CD4-positive, alpha-beta T cell treated with Interleukin-15 for 4 hours (primary cell): ENCODE measurements at places on chromosomes 13 and 19.

GRCh38 chr13:103156346-103156998, 90.3 kb upstream of the SLC10A2 start:
- DNase-seq = no peak

DNA sequence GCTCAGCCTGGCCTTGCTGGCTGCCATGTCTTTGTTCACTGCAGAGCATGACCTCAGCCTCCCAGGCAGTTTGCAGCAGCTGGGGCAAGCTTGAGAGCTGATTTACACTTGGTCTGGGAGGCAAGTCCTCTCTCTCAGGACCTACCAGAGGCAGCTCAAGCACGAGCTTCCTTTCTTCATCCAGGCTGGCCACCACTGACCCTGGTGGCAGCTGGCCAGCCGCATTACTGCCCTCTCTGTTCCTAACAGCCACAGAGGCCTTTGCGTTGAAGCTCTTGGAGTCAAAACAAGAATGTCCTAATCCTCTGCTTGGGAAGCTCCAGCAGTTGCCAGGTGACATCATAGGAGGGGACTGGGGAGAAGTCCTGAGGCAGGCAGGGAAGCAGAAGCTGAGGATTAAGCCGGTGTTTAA, 85.7 kb downstream of the NUFIP1 start:
- DNase-seq = no peak

- peak; percentile 37 for DNase-seq
Observed at GRCh38 chr13:110593430-110594130, 21.8 kb upstream of the NAXD start.

- no peak for DNase-seq
Observed at GRCh38 chr13:46885018-46885417, 11.8 kb downstream of the HTR2A start.

- no peak for DNase-seq
Observed at GRCh38 chr13:98103531-98103930, 39.4 kb upstream of the FARP1 start.

GRCh38 chr19:9735986-9736385, 32.6 kb downstream of the ZNF846 start:
- no peak for DNase-seq

DNA sequence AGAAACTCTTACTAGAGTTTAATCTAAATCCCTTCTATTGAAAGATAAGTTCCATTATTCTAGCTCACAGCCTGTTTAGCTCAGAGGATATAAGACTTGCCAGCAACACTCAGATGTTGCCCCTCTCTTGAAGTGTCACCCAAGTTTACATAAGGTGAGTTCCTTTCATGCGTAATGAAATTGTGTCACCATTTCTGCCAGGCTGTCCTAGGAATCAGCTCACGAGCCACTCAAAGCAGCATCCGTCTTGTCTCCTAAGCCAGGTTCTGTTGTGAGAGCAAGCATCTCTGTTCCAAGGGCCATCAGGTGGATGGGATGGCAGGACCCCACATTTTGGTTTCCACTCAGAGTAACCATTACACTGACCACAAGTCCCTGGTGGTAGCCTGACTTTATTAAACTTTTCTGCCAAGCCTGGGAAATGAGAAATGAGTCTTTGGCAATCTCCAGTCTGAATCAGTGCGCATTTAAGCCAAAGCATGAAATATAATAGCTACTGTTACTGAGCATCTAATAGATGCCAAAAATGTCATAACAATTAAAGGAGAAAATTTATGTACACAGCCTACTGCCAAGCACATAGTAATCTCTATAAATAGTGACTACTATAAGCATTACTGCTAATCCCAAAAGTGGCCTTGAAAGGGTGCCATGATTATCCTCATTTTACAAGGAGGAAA, 179.6 kb upstream of the MIR17HG start:
- no peak for DNase-seq

GRCh38 chr13:27004866-27005265, 166.7 kb downstream of the USP12 start:
- DNase-seq = no peak

GRCh38 chr19:16088351-16089009, 12.2 kb downstream of the TPM4 start:
- DNase-seq = no peak

- DNase-seq = no peak
Observed at GRCh38 chr19:48196933-48197665, 26.6 kb downstream of the ZSWIM9 start.

- no peak for DNase-seq
Observed at GRCh38 chr13:90773681-90774080, 573.8 kb upstream of the MIR17HG start.

DNA sequence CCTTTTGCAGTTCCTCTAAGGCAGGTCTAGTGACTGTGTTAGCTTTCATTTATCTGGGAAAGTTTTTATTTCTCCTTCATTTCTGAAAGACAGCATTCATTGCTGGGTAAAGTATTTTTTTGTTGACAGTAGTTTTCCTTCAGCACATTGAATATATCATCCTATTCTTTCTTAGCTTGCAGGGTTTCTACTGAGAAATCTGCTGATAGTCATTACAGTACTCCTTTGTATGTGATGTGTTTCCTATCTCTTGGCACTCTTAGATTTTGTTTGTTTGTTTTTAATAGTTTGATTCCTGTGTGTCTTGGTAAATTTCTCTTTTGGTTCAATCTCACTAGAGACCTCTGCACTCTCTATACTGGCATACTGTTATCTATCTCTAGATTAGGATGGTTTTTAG, 1667.9 kb downstream of the SLITRK1 start:
- no peak for DNase-seq

DNA sequence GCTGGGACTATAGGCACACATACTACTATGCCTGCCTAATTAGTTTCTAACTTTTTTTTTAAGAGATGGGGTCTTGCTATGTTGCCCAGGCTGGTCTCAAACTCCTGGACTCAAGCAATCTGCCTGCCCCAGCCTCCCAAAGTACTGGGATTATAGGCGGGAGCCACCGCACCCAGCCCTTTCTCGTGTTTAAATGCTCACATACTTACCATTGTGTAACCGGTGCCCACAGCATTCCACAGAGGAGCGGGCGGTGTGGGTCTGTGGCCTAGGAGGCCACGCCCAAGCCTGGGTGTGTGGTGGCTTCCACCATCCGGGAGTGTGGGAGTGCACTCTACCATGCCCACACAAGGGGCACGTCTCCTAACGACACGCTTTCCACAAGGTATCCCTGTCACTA, 7.7 kb downstream of the LMNB2 start:
- no peak for DNase-seq

GRCh38 chr13:78478183-78478582, 125.2 kb downstream of the POU4F1 start:
- DNase-seq = no peak

DNA sequence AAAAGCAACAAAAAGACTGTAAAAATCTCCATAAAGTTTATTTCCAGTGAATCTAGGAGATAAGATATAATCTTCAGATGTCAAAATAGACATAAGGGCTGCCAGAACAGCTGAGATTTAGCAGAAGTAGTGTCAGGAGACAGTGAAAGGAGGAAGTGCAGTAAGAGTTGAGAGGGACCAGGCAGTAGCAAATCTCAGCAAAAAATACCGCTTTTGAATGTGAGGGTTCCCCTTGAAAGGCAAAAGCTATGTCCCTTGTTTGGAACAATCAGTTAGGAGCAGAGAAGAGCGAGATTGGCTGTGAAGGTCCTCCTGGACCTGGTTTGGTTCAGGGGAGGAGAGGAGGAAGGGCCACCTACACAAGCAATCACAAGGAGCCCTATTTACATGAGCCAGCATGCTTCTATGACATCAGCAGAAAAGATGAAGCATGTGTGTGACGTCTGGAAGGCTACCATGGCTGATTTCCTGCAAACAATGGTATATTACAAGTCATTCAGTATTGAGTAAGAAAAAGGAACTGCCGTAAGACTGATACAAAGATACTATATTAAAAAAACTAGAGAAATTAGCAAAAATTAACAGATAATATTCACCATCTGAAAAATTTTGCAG, 98.9 kb upstream of the SIAH3 start:
- DNase-seq = no peak

DNA sequence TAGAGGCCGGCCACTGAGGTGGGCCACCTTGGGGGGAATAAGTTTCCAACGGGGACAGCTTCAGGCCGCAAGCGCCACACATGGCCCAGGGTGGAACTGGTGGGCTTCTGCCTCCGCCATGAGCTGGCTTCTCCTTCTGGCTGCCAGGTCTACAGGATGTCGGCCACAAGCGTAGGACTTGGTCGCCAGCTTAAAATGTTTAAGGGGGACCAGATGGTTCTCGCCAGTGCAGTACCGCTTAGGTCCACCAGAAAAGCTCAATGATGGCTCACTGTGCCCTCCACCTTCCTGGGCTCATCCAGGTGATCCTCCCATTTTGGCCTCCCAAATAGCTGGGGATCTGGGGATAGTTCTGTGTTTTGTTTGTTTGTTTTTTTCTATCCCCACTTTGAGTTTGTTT, 38.7 kb upstream of the ZNF254 start:
- no peak for DNase-seq

DNA sequence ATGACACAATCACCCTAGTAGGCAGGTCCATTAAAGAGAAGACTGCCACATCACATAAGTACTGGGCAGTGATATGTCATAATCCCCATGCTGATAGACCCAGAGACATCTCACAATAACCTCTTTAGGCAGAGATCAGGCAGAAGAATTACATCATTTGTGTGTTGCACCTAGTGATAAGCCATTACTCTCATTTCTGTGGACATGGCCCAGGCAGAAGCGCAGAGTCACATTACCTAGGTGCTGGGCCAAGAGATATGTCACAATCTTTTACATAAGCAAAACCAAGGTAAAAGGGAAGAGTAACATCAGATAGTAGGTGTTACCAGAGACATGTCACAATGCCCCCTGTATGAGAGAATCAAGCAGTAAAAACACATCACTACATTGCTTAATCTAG, 71.9 kb downstream of the ZNF726 start:
- no peak for DNase-seq

DNA sequence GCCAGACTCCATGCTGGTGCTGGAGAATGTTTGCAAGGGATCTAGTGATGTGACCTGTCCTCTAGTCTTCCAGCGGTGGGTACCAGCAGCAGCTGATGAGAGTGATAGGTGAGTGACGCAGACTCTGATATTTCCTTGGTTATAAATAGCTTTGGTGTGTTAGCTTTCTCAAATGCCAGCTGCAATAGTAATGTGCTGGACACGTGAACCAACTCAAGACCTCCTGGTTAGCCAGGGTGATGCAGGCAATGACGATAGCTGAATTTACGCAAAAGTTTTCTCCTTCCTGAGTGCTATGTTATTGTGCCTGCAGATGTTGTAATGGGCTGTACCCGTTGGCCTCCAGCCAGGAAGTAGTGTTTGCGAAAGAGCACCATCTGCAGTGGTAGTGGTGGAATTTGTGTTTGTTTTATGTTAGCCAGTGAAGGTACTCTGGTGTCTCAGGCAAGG, 129.5 kb downstream of the CYSLTR2 start:
- DNase-seq = no peak

DNA sequence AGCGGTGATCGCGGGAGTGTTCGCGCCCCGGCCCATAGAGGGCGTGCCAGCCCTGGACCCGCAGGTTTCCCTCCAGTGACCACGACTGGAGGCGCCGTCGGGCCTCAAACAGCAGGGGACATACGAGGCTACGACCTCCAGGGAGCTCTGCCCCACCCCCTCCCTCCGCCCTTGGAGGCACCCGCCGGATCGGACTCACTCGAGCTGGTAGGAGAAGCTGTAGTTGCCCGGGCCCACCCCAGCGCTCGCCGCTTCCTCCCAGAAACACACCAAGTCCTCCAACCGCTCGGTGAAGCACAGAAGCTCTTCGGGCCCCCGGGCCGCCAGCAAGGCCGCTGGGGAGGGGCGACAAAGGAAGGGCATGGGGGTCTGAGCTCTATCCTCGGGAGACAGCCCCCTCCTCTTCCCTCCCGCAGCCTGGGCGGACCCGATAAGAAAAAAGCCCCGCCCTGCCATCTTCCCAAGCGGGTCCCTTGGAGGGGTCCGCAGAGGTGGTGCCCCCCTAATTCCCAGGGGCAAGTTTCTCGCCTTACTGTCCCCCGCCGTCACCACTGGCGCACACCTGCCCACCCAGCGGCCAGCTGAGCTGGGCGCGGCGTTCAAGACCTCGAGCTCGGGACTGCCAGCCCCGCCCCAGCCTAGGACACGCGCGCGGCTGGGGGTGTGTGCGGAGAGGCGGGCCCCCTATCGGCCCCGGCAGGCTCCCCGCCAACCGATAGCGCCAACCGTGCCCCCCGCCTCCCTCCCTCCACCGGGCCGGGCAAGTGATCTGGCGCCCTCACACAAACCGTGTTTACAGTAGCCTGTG, 1.0 kb downstream of the EPOR start:
- peak; percentile 18 for DNase-seq

- no peak for DNase-seq
Observed at GRCh38 chr19:1018932-1019615, 1.8 kb downstream of the TMEM259 start.

GRCh38 chr13:112911883-112912282, 57.1 kb upstream of the MCF2L start:
- no peak for DNase-seq

DNA sequence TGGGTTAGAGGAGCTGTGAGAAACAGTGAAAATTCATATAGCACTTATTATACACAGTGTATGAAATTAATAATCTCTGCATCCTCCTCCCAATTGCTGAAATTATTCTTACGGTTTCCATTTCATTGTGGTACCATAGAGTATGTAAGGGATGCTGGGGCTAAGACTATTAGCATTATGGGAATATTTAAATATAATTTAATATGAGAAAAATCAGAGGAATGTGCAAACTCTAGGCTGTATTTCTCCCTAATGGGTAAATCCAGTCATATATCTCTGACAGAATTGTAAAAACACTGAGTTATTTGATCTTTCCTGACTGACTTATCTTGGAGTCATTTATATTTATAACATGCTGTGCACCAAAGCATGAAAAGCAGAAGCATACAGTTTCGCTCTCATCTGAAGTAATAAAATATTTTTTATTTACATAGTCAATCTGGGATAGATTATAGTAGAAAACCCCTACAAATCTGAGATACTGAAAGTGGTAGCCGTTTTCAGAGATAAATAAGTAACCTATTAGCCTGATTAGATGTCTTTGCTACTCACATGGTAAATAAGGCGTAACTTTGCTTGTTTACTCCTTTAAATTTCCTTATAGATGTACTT, 34.9 kb downstream of the LRCH1 start:
- no peak for DNase-seq

DNA sequence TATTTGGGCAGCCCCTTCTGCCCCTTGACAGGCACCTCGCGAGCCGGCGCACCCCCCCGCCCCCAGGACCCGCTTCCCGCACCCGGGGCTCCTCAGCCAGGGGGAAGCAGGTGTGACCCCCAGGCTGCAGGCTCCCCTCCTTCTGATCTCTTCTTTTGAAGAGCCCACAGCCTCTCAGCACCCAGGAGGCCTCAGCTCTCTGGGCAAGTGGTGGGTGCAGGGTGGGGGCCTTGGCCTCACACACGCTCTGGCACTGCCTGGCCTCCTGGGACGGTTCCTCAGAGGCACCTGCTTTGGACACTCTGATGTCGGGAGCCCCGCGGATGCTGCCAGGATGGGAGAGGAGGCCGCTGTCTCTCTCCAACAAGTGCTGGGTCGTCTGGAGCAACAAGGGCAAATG, 1.5 kb upstream of the C13orf46 start:
- DNase-seq = no peak
